Erythroblast (primary cell): ENCODE measurements at places on chromosomes 2 and 18.
A peak's percentile ranks its signal among the peaks of the same experiment; 100 is the strongest.

DNA sequence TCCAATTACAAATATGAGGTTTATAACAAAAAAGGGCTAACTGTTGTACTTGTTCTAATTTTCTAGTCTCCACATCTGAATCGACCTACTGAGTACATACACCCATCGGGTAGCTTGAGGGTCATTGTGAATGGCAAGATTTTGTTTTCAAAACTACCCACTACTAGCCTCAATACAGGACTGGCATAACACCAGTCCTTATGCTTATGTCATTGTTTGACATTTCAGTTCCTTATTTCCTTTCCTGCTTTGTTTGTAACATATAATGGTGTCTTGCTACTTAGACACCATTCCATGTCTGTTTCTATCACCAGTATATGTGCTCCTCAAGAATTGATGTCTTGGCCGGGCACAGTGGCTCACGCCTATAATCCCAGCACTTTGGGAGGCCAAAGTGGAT is 86.0 kb downstream of the EPHA4 start:
- no peak for DNase-seq

- no peak for DNase-seq
These were observed 45.3 kb downstream of the RBKS start for GRCh38 chr2:27844821-27845255.

- DNase-seq: no peak
These were observed 16.3 kb downstream of the TEX51 start for GRCh38 chr2:126914811-126915500.

DNA sequence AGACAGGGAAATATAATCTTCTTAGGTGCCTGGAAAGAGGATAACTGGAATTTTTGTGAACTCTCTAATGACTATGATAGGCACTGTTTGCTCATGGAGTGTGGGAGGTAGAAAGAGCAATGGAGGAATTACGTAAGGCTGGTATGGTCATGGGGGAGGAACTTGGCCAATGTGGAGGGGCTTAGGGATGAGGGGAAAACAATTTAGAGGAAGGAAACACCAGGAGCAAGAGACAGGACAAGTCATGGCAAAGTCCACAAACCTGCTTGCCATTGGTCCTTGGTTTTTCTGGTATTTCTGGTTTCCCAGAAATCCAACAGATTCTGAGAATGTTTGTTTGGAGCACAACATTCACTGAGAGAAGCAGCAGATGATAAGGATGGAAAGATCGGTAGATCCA is 274.2 kb downstream of the DYSF start:
- DNase-seq: no peak

DNA sequence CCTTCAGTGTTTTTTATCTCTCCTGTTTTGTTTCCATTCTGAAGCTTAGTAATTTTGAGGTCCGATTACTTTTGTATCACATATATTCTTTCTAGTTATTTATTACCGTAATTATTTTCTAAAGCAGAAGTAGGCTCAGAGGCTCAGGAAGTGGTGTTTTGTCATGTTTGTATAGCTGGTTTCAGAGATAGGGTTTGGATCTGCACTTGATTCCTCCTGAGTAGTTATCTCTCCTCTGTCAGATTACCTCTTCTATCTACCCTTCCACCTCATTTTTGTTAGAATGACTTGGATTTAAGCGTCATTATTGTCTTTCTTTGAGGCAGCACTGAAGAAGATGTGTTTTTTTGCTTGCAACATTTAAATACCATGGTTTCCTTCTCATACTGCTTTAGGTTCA is 95.4 kb downstream of the MTA3 start:
- DNase-seq: no peak

DNA sequence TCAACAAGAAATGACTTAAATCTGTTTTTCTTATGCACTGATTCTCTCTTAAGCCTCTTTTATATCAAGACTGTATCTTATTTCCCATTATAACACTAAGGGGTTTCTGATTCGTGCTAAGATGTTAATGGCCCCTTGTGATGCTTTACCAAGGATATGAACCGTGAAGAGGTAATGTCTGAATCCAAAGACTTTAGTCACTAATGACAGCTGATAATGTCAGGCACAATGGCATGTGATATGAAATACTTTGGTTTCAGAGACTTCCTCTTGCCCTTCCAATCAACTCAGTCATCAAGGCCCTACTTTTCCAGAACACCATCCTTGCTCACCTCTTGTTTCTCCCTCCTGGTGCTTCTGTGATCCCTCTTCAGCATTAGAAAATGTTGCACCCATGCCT is 262.8 kb downstream of the KCNE4 start:
- no peak for DNase-seq

GRCh38 chr18:79941473-79942119 is 9.9 kb downstream of the SLC66A2 start:
- DNase-seq: no peak

GRCh38 chr2:191252699-191253098 is 7.5 kb downstream of the MYO1B start:
- no peak for DNase-seq

DNA sequence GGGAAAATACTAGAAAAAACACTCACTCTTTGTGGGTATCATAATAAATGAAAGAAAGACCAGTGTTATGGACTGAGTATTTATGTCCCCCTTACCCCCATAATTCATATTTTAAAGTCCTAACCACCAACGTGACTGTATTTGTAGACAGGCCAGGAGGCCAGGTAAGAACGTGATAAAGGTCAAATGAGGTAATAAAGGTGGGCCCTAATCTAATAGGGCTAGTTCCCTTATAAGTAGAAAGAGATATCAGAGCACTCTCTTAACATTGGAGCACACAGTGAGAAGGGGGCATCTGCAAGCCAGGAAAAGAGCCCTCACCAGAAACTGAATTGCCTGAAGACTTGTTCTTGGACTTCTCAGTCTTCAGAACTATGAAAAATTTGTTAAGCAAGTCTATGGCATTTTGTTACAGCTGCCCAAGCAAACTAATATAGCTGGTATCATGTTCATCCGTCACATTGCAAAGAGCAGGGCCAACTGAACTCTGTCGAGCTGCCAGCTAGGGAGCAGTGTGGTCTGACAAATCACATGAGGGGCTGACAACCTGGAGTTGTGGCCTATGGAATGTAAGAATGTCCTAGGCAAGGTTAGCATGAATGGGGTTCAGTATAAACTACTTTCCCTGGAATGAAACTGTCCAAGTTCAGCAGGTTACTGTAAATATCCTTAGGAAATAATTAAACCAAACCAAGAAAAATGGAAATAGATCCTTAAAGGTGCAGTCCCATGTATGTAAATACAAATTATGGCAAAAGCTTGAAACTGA is 280.9 kb downstream of the ZNF385B start:
- DNase-seq: no peak

DNA sequence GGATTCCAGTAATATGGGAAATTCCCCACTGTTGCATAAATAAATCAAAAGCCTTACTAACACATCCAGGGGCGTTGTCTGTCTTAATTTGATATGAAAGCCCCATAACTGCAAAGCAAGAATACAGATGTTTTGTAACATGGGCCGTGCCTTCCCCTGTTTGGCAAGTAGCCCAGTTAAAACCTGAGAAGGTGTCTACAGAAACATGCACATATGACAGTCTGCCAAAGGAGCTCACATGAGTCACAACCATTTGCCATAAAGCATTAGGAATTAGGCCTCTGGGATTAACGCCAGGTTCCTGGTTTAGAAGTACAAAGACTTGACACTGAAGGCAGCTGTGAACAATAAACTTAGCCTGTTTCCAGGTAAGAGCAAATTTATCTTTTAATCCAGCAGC is 43.1 kb upstream of the LONRF2 start:
- DNase-seq: no peak

- no peak for DNase-seq
These were observed 60.6 kb downstream of the POU3F3 start for GRCh38 chr2:104914509-104914908.

GRCh38 chr2:191318037-191318728 is 73.0 kb downstream of the MYO1B start:
- no peak for DNase-seq

- DNase-seq: no peak
These were observed 14.8 kb downstream of the CCDC121 start for GRCh38 chr2:27613985-27614384.

DNA sequence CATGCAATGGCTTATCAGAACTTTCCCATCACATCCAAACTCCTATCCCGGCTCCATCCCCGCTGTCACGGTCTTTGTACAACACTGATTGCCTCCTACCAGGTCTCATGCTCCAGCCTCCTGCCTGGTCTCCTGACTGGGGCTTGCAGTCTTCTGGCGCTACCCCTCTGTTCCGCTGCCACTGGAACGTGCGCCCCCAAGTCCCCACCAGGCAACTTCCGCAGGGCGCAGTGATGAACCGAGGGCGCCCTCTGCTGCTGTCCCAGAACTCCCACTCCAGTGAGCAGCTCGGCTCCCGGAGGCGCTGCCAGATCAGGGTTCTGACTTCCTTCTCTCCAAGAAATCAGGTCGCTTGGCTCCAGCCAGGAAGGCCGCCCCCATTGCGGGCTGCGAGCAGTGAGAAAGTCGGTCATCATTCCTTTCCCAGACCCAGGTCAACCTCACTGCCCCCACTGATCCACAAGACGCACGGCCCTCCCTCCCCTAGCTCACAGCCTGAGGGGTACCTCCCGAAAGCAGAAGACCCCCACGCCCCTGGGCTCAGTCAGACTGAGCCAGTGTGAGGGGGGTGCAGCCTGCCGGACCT is 43.9 kb upstream of the RAB11FIP5 start:
- peak; percentile 26 for DNase-seq

DNA sequence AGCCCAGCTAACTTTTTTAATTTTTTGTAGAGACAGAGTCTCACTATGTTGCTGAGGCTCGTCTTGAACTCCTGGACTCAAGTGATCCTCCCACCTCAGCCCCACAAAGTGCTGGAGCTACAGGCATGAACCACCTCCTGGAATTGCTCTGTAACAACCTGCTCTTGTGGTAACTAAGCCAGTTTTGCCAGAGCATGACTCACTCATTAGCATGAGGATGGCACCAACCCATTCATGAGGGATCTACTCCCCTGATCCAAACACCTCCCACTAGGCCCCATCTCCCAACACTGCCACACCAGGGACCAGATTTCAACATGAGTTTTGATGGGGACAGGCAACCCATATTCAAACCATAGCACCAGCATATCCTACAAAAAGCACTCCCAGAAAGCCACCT is 348.9 kb upstream of the RAB12 start:
- no peak for DNase-seq

DNA sequence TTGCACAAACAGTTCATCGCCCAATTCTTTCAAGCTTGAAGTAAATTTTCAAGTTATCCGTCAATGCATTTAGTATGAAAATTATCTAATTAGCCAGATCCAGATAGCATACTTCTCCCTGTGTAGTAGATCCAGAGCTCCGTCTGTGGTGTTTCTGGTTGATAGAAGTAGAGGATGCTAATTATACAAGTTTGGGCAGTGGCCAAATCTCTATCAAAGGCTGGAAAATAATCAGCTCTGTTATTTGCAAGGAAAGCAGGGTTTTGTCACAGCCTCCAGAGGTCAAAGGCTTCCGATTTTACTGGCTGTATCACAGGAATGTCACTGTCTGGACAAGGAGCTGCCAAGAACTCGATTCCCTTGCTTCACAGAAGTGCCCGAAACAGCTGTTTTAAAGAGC is 28.6 kb downstream of the LRRC30 start:
- no peak for DNase-seq

DNA sequence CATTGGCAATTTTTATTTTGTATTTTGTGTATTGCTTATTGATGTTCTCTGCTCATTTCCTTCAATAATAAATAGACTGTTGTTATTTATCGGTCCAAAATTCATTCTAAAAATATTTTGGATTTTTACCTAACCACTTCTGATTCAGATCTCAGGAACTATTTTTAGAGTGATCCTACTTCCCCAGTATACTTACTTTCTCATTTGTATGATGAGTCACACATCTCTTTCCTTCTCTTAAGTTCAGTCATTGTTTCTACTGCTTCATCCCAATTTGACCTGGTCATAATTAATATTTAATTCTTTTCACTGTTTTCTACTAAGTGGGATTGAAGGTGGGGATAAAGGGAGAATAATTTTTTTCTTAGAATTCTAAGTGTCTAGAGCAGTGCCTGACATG is 75.1 kb downstream of the AGPS start:
- DNase-seq: no peak

GRCh38 chr2:150107816-150108215 is 379.7 kb downstream of the RND3 start:
- no peak for DNase-seq

DNA sequence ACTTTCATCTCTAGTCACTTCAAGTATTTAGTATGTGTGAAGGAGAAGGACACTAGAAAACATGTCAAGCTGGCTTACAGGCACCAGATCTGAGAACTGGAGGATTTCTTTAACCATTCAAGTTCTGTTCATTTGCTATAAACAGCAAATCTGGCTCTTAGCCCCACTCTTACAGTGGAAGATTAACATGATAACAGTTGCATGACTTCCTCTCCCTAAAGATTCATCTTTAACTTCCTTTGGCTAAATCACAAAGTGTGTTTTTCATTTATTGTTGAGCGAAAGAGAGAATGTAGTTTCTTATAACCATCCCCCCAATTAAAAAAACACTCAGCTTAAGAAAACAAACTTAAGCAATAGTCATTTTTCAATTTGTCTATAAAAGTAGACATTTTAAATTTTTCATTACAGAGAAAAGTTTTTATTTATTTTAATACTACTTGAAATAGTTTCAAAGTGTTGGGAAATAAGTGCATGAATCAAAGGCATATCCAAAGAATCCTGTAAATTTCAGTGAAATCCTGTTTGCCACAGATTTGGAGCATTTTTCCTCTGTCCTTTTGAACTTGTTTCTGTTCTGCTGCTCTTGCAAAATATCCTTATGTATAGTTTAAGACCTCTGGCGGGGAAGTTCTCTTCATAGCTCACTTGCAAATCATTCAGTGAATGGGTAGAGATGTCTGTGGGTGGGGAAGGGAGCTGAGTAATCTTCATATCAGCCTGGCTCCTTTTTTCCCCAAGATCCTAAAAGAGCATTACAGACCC is 241.0 kb upstream of the RBBP8 start:
- DNase-seq: no peak

DNA sequence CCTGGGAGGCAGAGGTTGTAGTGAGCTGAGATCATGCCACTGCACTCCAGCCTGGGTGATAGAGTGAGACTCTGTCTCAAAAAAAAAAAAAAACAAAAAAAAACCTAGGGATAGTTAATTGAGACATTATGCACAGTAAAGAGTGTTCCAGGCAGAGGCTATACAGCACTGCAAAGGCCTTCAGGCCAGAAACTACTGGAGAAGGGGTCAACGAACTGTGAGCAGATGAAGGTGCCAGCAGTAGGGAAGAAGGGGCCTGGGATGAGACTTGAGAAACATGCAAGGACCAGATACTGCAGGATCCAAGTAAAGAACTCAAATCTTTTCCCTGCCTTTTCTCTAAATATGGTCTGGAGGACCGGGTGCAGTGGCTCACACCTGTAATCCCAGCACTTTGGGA is 26.0 kb upstream of the PCBP1 start:
- DNase-seq: no peak

DNA sequence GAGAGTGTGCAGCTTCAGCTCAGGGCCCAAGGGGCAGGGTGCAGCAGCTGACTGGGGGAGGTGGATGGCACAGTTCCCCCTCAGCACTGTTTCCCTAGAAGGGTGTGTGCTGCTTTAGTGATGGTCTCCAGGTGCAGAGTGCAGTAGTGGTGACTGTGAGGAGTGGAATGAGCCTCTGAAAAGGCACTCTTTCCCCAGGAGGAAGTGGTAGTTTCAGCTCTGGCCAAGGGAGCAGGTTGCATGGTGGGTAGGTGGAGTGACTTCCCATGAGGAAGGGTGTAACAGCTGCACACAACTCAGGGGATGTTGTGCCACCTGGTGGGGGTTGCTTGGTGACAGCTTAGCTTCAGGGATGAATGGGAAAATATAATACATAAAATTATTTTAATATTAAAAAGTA is 251.5 kb upstream of the NXPH2 start:
- peak; percentile 0 for DNase-seq

GRCh38 chr2:25570161-25570845 is 103.1 kb downstream of the DTNB start:
- DNase-seq: no peak

- DNase-seq: no peak
These were observed 128.8 kb upstream of the MSH6 start for GRCh38 chr2:47653902-47654789.
